Activated CD8-positive, alpha-beta memory T cell treated with anti-CD3 and anti-CD28 coated beads for 24 hours (primary cell): ENCODE measurements at places on chromosomes 12 and 14.

GRCh38 chr12:120647375-120647755 is 6.9 kb downstream of the CABP1 start:
- no peak for DNase-seq

DNA sequence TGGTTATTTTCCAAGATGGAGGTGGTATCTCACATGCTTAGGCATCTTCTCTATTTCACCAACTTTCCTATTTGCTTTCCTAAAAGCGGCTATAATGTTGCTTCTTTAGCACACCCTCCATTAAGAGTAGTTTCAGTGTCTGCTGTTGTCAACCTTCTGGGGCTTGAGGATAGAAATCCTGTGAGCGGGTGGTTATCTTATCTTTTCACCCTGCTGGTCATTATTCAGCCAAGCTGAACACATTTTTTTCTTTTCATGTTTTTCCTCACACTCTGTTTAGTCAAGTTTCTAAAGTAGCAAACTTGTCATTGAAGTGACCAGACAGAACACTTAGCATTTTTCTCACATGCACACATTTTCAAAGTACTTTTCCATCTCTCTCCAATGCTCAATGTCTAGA is 104.5 kb downstream of the SLC8A3 start:
- no peak for DNase-seq

DNA sequence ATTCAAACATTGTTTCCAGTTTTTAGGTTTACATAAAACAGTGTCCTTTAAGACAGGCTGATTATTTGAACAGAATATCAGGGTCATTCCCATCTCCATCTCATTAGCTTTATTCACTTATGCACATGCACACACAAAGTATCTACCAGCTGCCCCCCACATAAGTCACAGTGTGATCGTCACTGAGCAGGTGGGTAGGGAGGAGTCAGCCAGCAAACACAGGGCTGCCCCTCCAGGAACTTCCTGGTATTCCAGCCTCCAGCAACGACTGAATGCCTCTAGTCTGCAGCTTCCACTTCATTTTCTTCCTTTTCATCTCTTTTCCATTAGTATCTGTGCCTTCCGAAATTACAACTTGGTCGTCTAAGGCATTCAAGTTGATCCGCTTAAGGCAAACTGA is 48.8 kb upstream of the FOXN3 start:
- no peak for DNase-seq

- no peak for DNase-seq
Observed at GRCh38 chr14:39548358-39548757, 116.1 kb upstream of the FBXO33 start.

GRCh38 chr12:2489275-2489674 is 305.5 kb upstream of the FKBP4 start:
- no peak for DNase-seq

- no peak for DNase-seq
Observed at GRCh38 chr14:64049616-64050381, 197.0 kb downstream of the SYNE2 start.

DNA sequence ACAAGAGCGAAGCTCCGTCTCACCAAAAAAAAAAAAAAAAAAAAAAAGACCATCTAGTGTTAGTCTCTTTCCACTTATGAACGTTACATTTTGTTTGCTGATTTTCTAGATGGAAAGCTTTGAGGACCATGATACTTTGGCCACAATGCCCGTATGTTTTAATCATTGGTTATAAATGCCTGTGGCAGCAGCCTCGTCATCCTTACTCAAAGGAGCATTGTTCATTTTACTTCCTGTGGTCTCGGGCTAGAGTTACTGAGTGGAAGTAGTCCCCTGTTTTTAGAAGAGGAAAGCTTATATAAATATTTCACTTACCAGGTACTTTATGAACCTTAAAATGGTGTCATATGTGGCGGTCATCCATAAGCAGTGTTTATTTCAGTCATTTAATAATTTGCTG is 359.9 kb downstream of the AEBP2 start:
- no peak for DNase-seq

DNA sequence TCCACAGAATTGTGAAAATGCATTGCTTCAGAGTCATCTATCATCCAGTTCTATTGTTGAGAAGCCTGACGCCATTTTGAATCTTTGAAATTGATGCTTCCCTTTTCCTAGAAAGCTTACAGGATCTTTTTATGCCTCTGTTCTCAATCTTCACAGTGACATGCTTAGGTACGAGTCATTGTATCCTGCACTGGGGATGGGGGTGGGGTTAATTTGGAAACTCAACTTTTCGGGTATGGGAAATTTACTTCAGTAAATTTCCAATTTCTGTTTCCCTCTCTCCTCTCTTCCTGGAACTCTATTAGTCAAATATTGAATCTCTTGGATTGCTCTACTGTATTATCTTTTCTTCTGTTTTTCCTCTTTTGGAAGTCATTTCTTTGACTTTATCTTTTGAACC is 24.5 kb downstream of the RNASE10 start:
- DNase-seq, result no peak

- no peak for DNase-seq
Observed at GRCh38 chr12:32989705-32990104, 93.1 kb upstream of the PKP2 start.

GRCh38 chr12:92431146-92431545 is 271.6 kb upstream of the PLEKHG7 start:
- DNase-seq, result no peak

DNA sequence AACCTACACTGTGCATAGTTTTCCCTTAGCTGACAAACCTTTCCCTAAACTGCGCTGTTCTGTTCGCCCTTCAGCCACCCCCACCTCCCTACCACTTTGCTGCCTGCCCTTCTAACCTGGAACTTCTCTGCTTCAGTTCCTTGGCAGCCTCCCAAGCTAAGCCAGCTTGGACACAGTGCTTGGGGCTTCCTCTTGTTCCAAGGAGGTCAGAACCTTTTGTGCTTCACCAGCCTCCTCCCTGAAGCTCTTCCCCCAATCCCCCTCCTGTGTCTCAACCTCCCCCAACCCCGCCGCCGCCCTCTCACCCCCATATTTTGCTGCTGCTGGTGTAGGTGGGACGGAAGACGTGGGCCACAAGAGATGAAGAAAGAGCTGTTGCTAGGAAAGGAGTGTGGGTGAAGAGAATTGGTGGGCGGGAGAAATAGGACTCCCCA is 8.1 kb upstream of the RIC8B start:
- no peak for DNase-seq

GRCh38 chr14:40053416-40053815 is 621.2 kb upstream of the FBXO33 start:
- no peak for DNase-seq

GRCh38 chr14:68782091-68782981 is 10.5 kb downstream of the ZFP36L1 start:
- DNase-seq, result peak; percentile 76

DNA sequence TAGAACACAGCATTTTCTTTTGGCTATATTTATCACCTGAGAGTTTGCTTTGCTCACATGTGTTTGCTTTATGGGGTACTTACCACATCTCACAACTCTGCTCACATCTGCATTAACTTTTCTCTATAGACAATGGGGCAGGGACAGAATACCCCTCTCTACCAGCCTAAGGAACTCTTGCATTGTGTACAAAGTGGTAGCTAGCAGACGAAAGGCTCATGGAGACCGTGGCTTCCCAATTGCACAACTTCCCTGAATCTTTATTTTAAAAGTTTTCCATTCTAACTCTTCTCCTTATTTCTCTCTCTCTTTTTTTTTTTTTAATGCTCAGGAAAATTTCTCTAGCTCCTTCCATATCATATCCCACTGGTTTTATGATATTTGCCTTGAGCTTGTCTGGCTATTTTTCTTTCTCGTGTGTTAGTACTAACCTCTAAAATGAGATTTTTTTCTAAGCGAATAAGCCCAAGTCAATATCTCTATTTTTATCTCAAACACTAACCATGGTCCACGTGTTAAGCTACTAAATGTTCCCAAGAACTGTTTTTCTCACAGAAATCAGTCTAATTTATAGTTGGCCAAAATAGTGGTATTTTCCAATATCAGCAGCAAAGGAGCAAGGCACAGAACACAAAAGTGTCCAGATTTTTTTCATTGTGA is 155.2 kb downstream of the STXBP6 start:
- no peak for DNase-seq

DNA sequence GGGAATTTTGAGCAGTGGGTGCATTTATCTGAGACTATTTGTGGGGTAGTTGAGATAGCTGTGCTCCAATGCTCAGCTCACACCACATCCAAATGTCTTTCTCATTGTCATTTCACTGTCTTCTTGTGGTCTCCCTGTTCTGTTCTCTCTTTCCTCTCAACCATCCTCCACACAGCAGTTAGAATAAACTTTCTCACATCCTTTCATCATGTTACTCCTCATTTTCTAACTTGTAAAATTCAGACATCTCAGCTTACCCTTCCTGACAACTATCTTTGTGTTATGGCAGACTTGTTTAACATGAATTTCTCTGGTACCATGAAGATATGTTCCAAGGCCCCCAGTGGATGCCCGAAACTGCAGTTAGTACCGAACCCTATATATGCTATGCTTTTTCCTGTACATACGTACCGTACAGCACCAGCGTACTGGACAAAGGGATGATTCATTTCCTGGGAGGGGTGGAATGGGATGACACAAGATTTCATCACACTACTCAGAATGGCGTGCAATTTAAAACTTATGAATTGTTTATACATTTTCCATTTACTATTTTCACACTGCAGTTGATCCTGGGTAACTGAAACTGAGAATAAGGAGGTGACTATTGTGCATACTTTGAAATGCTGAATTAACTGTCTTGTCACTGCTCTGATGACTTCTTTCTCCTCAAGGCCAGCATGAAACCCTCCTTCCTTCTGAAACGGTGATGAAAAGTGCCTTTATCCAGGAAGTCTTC is 177.1 kb upstream of the SLC38A2 start:
- DNase-seq, result peak; percentile 79

GRCh38 chr12:131229426-131230339 is 276.0 kb downstream of the ADGRD1 start:
- no peak for DNase-seq

- no peak for DNase-seq
Observed at GRCh38 chr12:125528281-125528680, 463.0 kb downstream of the AACS start.

DNA sequence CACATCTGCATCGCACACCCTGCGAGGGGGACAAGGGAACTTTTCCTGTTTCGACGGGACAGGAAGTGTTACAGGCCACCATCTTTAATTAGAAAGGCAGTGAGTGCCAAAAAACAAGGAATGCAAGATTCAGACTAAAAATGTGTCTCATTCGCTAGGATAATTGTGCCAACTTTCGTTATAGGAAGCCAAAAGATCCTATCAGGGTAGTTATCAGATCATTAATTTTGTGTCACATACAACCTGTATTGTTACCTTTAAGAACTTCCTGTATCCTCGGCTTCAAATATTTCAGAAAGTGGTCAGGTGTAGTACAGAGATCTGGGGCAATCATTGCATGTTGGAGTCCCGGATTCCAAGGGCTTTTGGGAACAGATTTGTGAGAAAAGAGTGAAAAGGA is 19.2 kb upstream of the MGP start:
- no peak for DNase-seq

DNA sequence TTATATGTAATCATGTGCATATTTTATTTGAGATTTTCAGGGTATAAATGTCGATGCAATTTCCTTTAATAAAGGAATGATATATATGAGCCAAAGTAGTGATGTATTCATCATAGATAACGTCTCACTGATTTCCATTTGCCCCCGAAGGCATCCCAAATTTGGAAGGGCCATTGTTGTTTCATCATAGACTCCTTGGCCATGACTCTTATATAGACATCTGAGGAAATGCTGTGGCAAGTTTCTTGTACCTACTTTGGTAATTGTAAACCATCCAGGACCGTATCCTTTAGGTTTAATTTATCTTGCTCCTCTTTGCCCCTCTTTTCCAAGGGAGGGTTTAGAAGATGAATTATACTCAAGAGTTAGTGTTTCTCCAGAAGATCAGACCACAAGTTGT is 84.7 kb downstream of the SAMD4A start:
- no peak for DNase-seq

DNA sequence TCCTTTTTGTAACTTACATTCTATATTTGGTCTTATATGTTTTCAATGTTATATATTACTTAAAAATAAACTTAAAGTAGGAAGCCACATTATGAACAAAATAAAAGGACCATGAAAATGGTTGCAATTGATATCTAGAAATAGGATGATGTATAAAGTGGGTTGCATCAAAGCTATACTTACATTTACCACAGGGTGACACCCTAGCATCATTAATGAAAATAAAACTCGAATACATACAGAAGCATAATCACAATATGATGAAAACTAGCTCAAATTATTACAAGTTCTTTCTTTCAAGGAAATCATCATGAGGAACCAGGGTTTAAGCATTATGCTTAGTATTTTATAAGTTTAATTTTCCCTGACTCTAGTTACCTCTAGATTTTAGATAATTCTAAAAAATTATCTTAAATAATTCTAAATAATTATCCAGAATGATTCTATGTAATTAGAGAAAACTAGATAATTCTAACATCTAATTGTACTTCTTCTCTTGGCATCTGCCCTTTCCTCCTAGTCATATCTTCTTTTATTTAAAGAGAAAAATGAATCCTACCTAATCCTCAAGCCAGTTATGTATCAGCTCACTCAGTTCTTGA is 31.2 kb downstream of the TAS2R7 start:
- no peak for DNase-seq

- no peak for DNase-seq
Observed at GRCh38 chr12:13794706-13795105, 186.7 kb downstream of the GRIN2B start.

- DNase-seq, result no peak
Observed at GRCh38 chr12:132352896-132353800, 23.8 kb upstream of the GALNT9 start.
